ENCODE measurements at places on chromosomes 5 and 9.

- DNase-seq: no peak
Observed at GRCh38 chr5:148033134-148033533, 30.6 kb upstream of the SPINK5 start.

- DNase-seq: no peak
Observed at GRCh38 chr5:127431977-127432585, 85.4 kb upstream of the PRRC1 start.

- no peak for DNase-seq
Observed at GRCh38 chr9:105188746-105189145, 55.7 kb upstream of the SLC44A1 start.

DNA sequence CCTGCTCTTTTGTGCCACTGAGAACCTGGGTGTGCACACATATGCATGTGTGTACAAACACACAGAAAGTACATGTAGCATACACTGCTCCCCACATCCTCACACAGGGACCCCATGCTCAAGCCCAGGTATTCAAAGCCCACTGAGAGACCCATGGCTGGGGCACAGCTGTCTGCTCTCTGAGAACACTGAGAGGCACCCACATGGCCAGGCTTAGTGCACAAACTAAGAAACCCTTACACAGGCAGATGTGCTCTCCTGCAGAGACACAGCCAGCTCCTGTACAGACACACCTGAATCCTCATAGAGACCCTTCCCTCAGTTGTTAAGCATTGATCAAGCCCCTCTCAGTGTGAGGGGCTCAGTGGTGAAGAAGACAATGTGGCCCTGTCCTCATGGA, 92.5 kb downstream of the CACNA1B start:
- no peak for DNase-seq

DNA sequence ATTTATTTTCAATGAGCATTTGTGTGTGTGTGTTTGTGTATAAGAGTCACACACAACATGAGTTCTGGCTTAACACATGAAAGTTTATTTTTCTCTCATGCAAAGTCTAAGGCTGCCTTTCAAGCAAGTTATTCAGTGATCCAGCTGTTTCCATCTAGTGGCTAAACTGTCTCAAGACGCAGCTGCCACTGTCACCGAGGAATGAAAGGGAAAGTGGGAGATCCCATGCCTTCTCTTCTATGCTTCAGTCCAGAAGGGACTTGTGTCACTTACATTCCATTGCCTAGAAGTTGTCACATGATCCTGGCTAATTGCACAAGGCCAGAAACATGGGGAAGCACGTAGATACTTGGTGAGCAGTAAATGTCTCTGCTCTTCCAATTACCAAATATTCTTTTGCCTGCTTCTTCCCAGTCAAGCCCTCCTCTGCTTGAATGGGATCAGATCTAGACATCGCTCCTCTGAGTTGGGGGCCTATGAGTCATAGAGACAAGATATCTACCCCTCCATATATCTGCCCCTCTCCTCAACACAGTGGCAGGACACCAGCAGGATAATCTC, 30.4 kb upstream of the SLIT3 start:
- no peak for DNase-seq

DNA sequence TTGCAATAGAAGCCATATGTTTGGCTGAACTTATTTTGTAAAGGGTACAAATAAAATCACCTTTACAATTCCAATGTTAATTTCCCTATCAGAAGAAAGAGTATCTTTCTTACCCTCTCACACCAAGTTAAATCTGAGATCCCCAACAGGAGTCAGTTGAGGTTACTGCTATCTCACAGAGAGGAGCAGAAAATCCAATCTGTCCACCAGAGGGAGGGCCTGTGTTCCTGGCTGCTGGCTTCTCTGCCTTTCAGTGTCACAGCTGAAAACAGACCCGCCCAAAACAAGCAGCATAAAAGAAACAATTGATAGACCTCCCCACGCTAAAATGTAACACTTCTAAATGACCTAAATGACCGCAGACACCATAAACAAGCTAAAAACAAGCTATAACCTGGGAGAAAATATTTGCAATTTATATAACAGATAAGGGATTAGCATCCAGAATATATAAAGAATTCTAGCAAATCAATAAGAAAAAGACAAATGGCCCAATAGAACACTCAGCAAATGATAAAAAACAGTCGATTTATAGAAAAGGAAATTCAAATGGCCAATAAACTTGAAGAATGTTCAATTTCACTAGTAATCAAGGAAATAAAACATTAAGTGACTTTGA, 24.5 kb upstream of the MVB12B start:
- DNase-seq: peak; percentile 23

- no peak for DNase-seq
Observed at GRCh38 chr9:6307551-6308096, 20.6 kb upstream of the TPD52L3 start.

- DNase-seq: no peak
Observed at GRCh38 chr5:108924457-108924961, 176.8 kb downstream of the FER start.

DNA sequence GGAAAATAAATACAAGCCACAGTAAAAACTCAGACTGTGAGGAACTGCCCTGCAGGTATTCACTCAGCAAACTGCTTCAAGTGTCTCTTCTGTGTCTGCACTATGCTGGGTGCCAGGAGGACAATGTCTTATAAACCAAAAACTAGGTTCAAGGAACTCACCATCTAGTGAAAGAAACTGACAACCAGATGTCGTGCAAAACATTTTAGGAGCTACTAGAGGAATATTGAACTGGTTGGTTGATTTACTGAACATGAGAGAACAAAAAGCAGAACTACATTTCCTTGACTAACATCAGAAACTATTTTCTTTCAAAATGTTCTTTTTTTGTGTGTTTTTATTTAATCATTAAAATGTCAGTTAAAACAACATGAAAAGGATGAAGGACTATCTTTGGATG, 35.2 kb downstream of the ZNF366 start:
- no peak for DNase-seq

- no peak for DNase-seq
Observed at GRCh38 chr5:97107318-97107717, 35.1 kb downstream of the LIX1 start.

DNA sequence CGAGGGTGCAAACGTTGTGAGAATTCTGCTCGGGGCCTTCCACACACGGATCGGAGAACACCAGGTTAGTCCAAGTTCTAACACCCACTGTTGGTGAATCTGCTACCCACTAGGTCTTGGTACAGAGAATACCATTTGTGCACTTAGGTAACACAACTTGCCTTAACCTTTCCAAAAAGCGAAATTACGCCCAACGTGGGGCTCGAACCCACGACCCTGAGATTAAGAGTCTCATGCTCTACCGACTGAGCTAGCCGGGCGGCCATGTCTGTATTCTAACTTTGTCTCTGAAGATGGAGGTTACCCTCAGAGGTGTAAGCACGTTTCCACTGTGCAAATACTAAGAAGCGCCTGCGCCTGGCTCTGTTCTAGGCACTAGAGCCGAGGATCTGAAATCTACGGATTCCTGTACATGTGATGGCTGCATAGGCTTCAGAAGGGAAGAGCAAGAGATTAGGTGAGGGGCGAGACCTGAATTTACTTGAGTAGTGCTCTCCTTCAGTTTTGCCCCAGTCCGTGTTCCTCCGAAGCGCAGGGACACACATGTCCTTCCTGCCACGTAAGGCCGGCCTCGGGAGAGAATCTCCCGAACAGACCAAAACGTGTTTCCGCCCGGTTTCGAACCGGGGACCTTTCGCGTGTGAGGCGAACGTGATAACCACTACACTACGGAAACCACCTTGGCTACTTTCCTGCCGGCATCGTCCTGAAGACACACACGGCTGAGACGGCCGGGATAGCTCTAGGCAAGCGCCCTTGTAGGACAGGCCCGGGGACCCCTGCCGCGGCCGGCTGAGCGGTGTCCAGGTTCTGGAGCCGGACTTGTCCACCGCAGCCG, 1.1 kb upstream of the TRIM41 start:
- peak; percentile 93 for DNase-seq

DNA sequence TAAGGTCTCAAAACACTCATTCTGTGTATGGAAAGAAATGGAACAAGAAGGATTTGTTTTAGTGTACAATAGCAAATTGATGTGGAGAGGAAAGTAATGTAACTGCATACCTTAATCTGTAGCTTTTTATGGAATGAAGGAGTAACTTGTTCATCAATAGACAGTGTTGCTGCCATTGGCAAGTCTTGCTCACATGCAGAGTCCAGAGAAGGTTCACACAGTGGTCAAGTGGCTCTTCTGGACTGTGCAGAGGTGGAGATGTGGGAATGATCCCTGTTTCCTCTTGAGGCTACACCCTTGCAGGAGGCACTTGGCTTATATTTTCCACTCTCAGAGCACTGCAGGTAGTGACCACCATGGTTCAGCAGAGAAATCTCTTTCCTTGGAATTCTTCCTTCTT, 132.9 kb upstream of the ANKH start:
- DNase-seq: no peak

DNA sequence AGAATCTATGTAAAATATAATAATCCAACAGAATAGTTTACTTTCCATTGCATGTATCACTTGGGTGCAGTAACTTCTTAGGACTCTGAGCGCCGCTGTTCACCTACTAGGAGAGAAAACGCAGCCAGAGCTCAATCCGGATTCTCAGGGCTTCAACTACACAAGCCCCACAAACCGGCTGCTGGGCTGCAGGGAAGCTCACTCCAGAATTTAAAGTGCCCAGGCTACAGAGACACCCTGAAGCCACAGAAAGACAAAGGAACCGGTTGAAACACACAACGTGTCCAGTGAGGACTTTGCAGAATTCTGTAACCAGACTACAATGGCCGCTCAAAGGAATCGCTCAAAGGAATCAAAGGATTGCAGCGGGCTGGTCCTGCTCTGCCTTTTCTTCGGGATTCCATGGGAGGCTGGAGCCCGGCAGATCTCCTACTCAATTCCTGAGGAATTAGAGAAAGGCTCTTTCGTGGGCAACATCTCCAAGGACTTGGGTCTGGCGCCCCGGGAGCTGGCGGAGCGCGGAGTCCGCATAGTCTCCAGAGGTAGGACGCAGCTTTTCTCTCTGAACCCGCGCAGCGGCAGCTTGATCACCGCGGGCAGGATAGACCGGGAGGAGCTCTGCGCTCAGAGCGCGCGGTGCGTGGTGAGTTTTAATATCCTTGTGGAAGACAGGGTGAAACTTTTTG, at the start of gene PCDHGA10:
Gene PCDHGA10, plus strand, starts transcription at position 134 of the 686 bp plus-strand sequence. Its CDS starts 189 bp downstream, at position 323.
- DNase-seq: peak; percentile 38

DNA sequence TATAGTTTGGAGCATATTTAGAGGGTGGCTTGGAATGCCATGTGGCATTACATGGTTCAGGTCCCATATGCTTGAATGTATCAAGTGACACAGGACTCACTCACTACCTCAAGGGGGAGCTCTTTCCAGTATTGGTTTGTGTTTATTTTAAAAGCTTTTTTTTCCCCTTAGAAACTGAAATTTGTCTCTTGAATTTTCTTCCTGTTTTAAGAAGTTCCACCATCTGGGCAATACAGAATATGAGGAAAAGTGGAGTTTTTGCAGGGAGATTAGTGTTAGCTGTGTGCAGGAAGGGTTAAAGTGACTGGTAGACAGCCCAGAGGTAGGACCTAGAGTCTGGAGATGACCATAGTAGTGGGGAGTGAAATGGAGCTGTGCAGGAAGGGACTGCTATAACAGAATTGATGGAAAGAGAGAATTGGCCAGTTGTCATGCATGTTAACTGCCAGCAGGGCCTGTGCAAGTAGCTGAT, 36.6 kb downstream of the CTNNA1 start:
- no peak for DNase-seq

- DNase-seq: no peak
Observed at GRCh38 chr9:68791169-68791568, 86.1 kb downstream of the PIP5K1B start.

GRCh38 chr5:118007262-118007661, 981.1 kb downstream of the DTWD2 start:
- DNase-seq: no peak

- no peak for DNase-seq
Observed at GRCh38 chr9:113155911-113156588, 5.2 kb downstream of the SLC31A2 start.

DNA sequence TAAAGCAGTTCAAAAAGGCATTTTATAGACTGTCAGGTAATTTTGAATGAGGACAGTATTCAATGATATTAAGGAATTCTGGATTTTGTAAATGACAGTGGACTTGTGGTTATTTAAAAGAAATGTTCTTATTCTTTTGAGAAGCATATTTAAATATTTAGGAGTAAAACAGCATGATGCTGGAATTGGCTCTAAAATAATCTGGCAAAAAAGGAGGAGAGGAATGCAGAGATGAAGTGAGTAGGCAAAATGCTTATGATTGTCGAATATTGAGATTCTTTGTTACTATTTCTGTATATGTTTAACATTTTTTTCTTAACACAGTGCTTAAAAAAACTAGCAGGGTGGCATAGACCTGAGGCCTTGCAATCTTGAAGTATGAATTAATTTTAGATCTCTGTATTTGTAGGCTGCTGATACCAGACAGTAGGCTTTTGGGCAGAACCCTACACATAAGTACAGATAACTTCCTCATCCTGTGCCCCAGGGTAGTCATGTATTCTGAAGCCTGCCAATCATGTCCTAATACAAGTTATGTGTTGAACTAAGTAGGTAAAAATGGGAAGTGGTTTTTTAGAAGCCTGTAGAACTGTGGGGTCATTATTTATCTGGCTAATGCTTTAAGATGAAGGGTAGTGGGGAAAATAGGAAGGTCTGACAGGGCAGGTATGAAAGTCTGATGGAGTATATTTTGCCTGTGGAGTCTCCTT, 9.4 kb downstream of the CD180 start:
- no peak for DNase-seq

DNA sequence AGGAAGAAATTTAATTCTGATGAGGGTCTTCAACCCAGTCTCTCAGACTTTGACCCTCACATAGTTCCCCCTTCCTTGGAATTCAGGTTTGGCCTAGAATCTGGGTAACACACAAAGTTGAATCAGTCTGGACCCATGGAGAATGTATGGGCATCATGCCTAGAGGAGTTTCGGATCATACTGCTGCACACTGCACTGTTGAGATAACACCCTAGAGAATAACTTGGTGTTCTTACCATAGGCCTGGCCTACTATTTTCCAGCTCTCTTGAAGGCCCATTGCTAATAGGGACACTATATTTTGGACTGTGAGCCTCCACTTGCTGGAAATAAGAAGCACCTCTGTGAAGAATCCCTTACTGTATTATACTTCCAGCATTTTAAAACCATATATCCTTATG, 413.5 kb downstream of the PLK2 start:
- no peak for DNase-seq

DNA sequence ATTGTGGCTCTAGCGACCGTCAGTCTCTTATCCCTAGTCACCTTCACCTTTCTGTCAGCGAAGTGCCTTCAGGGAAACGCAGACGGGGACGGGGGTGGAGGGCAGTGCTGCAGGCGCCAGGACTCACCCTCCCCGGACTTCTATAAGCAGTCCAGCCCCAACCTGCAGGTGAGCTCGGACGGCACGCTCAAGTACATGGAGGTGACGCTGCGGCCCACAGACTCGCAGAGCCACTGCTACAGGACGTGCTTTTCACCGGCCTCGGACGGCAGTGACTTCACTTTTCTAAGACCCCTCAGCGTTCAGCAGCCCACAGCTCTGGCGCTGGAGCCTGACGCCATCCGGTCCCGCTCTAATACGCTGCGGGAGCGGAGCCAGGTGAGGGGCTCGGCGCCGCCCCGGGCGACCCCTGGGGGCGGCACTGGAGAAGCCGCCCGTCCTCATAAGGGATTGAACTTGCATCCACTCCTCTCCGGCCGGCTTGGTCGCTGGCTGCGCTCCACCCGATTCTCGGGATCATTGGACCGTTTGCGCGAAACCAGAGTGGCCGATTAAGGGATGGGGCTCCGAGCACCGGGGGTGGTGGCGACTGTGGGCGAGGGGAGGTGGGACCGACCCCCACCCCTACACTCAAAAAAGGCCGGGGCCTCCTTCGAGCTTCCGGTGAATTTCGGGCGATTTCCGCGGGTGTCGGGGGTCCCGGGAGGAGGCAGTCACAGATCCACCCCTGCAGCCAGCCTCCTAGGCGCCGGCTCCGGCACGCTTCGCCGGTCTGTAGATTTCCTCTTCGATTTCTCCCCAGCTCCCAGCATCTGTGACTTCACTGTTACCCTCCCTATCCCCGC, 2.7 kb downstream of the PCDHGC5 start:
- no peak for DNase-seq

Data from effector CD4-positive, alpha-beta T cell (primary cell).